ENCODE measurements at places on chromosomes 1 and 21.

DNA sequence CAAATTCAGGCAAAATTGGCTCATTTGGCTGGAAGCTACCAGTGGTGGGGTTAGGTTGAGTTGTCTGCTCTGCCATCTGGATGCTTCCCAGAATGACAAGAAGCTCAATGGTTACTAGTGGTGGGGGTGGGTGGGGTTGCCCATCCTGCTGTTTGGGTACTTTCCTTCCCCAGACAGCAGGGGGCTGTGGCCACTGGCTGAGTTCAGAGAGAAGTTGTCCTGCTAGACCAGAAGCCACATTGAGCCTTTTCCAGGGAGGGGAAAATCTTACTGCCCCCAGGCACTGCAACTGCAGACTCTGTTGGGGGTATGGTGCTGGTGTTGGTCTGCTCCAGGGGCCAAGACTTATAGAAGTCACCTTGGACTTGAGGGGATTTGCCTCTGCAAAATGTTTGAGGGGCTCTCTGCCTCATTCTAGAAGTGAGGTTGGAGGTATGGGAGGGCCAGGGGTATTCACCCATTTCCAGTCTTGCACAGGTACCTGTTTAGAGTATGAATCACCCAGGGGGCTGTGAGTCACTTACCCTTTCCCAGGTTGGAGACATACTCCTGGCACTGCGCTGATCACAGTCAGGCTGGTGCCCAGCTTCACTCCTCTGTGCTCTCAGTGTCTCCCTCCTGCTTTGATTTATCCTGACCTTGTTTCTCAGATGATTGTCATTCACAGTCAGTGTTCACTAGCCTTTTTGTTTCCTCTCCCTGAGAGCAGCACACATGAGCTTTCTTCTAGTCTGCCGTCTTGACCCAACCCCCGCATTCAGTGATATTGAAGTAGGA, 89.1 kb upstream of the NEGR1 start:
- no peak for DNase-seq

DNA sequence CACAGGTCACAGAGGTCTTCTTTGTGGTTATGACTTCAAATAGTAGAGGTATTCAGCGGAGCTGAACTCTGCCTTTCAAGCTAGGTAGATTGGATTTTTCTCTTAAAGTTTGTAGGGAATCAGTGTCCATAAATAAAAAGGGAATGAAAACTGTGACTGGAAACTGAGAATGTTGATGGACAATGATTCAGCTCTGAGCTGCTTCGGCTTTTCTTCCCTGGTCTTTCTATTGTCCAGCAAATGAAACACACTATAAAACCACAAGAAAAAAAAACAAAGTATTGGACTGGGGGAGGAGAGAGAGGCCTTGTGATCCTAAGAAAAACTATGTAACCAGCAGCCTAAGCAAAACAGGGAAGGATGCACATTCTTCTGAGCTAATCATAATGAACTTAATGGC, 11.1 kb downstream of the TNNI3K start:
- DNase-seq: no peak

- DNase-seq: no peak
These were observed 14.6 kb downstream of the TENT5C start for GRCh38 chr1:117620440-117620839.

DNA sequence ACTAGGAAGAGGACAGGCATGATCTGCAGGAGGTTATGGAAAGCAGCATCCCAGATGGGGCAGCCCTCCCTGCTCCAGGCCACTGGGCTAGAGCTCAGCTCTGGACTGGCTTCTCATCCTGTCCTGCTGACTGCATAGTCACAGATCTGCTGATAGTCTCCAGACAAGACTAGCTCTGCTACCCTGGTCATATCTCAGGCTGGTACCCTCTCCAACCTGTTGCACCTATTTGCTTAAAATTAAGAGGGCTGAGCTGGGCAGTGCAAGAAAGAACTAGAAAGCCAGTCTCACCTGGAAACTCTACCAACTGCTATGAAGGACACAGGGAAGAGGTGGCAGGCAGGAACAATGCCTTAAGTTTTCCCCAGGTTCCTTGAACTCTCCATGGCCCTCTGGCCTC, 40.4 kb downstream of the ITPKB start:
- DNase-seq: no peak
